ENCODE measurements at places on chromosomes 2 and 18.

GRCh38 chr2:229408962-229409361 lies 137.9 kb upstream of the PID1 start:
- no peak for DNase-seq

DNA sequence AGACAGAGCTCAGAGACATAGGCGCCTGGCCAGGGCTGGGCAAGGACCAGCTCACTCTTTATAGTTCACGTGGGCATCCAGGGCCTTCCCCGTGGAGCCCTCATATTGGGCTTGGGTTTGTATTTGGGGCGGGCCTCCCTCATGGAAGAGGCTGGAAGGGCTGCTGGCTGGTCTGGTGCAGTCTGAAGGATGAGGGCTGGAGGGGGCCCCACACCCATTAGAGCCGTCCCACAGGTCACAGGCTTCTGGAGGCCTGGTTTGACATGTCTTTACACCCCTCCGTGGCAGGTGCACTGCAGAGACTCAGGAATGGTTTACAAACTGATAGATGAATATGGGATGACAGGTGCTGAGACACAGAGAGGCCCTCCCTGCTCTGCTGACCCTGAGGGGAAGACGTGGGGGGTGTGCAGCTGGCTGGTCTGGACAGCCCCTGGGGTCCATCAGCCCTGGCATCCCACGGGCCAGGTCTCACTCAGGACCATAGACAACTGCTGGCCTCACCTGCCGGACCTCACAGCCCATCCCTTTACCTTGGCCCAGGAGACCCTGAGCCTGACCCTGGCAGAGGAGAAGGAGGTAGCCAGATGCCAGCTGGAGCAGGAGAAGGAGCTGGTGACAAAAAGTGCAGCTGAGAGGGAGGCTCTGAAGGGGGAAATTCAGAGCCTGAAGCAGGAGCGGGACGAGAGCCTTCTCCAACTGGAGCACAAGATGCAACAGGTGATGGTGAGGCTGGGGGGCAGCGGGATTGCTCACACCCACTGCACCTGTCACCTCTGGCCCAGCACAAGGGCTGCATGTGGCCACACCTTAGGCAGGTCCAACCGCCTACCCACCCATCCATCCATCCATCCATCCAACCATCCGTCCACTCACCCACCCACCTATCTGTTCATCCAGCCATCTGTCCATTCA lies 43.9 kb downstream of the CROCC2 start:
- DNase-seq = no peak

GRCh38 chr2:165897074-165897473 lies 56.5 kb downstream of the TTC21B start:
- no peak for DNase-seq

DNA sequence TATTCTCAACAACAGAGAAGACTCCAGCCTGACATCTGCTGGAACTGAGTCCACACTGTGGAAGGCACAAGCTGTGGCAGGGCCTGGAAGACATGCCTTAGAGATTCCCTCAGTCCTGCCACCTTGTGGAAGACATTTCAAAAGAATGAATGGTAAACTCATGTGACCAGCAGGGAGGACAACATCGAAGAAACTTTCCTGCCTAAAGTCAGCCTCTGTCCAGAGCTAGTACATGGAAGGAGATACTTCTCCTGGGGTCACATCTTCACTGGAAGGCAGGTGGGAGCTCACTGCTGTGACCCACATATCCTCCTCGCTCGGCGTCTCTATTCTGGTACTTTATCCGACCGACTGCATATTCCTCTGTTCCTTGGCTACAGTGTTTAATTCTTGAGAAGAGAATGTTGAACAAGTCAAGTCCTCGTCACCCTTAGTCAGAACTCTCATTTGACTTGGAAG lies 59.5 kb downstream of the PUM2 start:
- DNase-seq = peak; percentile 80

- DNase-seq = peak; percentile 83
These were observed 288.9 kb upstream of the EPAS1 start for GRCh38 chr2:46008091-46008870.

DNA sequence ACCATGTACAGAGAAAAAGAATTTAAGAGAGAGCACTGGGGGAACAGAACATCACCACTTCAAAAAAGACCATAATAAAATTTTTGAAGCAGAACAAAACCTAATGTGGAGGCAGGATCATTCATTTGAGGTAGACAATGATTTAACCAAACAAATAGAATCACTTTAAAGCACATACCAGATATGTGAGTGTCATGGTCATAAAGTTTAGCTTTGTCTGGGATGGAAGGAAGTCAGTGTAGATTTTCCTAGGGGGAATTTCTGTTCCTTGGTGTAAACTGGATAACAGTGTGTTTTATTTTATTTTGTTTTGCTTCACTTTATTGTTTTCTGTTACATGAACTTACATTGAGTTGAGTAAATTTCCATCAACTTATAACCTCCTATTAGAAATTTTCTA lies 120.8 kb downstream of the CRIM1 start:
- DNase-seq = no peak

DNA sequence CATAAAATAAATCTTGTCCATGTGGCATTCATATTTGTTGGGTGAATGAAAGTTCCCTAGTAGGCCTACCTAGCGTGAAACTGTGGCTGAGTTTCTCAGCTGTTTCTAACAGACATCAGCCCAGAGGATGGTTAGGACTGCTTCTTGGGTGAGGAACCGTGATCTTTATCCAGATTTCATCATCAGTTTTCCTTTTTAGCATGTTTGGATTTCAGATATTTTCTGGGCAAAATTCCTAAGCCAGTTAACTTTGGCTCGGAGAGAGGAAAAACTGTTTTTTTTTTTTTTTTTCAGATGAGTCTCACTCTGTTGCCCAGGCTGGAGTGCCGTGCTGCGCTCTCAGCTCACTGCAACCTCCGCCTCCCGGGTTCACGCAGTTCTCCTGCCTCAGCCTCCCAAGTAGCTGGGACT lies 53.5 kb downstream of the DGKD start:
- no peak for DNase-seq

DNA sequence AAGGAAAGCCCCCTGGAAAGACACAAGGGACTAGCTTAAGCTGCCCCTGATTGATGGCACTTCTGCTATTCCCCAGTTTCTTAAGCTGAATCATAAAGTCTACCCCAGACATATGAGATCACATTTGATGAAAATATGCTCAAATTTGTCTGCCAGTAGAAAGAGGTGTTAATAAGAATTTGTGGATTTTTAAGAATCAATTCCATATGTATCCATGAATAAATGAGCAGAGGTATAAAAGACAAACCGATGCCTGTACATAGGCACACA lies 119.9 kb downstream of the CCBE1 start:
- no peak for DNase-seq

GRCh38 chr2:240407090-240407489 lies 28.4 kb upstream of the GPC1 start:
- no peak for DNase-seq

DNA sequence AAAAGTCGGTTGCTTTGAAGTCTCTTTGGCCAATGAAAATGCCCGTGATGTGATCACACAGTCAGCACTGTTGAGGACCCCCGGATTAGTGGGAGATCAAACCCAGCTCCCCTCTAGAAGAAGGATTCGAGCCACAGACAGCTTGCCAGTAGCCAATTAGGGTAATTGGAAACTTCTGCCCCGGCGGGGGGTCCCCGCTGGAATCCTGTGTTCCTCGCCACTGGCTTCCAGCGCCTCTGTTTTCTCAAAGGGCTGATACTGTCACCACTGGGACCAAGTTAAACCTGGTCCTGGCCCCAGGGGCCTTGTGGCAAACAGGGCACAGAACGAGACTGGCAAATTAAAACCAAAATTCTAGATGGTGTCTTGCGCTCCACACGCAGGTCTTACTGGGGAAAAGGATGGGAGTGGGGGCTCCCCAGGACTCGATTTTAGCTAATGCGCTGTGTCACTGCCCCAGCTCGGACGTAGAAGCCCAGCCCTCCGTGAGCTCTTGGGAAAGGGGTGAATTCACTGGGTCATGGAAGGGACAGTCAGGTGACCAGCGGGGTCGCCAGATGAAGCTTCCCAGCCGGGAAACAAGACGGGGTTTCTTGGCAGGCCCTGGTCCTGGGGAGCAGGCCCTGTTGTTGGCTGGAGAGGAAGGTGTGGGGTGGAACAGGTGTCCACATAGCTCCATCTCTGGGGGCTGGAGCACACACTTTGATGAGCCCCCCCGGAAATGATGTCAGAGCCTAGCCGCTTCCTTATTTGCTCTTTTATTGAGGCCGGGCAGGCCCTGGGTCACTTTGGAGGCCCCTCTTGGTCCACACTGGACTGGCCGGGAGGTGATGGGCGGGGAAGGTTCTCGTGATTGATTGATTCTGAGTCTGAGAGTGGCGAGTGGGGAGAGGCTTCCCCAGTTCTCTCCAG lies 90.2 kb downstream of the SMAD7 start:
- no peak for DNase-seq

DNA sequence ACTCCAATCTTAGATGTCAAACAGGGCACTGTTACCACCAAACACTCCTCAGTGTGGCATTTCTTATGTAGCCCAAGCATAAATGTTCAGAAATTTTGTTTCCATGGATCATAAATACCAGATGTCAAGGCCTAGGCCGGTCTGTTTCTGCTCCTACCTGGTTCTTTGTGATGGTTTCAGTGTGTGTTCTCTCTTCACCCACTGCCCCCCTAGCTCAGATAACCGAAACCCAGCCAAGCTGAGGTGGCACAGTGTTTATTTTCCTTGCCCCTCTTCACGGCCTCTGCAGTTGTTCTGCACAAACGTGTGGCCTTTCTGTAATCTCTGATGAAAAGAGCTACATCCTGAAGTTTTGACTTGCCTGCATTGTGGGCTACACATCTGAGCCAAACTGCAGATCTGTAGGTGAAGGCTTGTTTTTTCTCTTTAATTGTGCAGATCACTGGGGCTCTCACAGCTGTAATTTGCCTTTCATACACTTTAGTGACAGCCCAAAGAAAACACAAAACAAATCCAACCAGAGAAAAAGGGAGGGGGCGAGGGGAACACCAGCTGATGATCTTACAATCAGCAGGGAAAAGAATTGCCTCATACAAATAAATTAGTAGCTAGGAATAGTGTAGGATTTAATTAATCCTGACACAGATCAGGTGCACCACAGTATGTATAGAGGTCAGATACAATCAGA lies 99.1 kb downstream of the NRP2 start:
- no peak for DNase-seq

- DNase-seq = peak; percentile 46
These were observed 517.0 kb downstream of the PTPRM start for GRCh38 chr18:8084160-8084559.

DNA sequence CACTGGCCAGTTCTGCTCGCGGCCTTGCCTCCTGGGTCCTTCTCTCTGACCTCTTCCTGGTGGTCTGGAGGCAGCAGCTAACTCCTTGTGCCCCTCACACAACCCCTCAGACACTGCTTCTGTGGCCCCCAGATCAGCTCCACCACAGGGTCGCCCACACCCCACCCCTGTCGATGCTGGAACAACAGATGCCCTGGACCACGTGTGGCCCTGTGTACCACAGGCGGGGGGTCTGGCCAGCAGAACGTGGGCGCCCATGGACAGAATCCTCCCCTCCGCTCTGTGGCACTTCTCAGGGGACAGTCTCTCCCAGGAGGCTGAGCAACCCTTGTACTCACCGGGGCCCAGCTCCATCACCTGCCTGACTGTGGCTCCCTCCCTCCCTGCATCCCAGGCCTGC lies 245.6 kb downstream of the NDUFA10 start:
- DNase-seq = no peak

DNA sequence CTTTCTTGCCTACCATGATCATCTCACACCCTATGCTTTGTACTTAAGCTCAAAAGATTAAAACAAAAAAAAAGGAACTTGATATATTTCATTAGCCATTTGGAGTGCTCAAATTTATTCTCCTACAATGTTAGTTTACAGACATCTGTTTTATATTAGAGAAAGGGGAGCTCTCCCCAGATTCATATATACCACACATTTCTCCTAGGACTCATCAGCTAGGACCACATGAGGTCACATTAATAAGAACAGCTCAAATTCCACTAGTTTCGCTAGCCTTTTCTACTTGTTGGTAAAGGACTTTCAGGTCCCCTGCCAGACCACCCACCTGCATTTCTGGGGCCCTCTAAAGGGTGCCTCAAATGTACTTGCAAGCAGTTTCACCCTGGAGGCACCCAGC lies 151.2 kb upstream of the MMADHC start:
- no peak for DNase-seq

DNA sequence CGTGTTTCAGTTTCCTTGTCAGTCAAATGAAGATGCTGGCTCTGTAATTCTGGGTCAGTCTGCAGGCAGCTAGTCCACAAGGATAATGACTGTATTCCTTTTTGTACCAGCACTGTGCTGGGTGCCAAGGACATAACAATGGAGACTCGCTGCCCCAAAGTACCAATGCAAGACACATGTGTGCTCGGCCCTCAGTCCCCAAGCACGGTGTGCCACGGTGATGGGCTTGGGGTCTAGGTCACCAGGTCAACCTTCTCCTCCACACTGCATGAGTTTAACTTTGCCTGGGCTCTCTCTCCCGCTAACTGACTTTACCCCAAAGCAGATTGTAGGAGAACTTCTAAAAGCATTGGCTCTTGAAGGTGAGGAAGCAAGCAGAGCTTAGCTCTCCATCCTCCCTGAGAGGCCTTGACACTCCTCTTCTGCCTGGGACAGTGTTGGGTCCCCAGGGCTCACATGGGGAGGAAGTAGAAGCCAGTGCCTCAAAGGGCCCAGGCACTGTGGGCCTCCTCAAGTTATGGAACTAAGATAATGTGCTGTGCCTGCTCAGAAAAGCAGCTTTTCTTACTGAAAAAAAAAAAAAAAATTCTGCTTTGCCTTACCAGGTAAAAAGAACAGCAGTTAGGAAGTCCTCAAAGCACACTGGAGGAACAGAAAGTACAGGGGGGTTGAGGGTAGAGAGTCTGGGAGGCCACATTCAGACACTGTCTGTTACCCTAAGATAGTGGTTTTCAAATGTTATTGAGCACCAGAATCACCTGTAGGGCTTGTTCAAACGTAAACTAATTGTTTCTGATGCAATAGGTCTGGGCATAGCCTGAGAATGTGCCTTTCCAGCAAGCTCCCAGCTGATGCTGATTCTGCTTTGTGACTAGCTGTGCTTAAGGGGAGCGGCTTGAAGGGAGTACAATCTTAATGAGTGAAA lies 276.4 kb upstream of the CXCR4 start:
- DNase-seq = no peak

- no peak for DNase-seq
These were observed 66.1 kb downstream of the NAPG start for GRCh38 chr18:10591896-10592295.
